ENCODE measurements at places on chromosomes 3 and 15.

GRCh38 chr3:147760085-147760484, 350.9 kb downstream of the ZIC1 start:
- DNase-seq = no peak

- no peak for DNase-seq
These were observed 413.0 kb downstream of the RBMS3 start for GRCh38 chr3:29693863-29694262.

DNA sequence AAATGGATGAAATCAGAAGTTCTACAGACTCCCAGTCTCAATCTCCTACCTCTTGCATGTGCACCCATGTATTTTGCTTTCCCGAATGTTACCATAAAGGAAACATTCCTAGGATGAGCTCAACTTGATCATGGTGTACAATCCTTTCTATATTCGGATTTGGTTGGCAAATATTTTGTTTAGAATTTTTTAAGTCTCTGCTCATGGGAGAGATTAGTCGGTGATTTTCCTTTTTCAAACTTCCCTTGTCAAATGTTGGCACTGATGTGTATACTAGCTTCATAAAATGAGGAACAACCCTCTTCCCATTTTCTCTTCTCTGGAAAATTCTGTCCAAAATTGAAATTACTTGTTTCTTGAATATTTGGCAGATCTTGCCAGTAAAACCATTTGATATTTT, 317.6 kb upstream of the RASGRP1 start:
- DNase-seq = no peak

- no peak for DNase-seq
These were observed 52.3 kb upstream of the BNIP2 start for GRCh38 chr15:59741274-59741906.

- DNase-seq = no peak
These were observed 334.7 kb upstream of the RASGRP1 start for GRCh38 chr15:38899300-38899699.

- DNase-seq = peak; percentile 15
These were observed 237.4 kb upstream of the UMPS start for GRCh38 chr3:124492824-124493223.

DNA sequence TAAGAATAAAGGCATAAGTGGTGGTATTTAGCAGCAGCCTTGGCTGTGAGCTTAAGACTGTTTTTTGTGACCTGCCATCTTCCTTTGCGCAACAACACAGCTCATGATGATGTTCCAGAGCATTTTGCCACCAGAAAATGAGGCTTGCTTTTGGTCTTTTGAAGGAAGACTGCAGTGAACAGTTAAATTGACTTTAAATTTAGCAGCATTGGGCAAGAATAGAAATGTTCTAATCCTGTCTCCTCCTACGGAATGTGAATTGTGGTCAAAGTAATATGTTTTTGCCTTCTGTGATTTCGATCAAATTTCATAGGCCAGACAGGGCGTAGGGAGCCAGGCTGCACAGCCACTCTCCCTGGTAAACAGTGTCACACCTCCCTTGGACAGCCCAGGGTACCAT, 460.7 kb upstream of the RASGRP1 start:
- DNase-seq = no peak

DNA sequence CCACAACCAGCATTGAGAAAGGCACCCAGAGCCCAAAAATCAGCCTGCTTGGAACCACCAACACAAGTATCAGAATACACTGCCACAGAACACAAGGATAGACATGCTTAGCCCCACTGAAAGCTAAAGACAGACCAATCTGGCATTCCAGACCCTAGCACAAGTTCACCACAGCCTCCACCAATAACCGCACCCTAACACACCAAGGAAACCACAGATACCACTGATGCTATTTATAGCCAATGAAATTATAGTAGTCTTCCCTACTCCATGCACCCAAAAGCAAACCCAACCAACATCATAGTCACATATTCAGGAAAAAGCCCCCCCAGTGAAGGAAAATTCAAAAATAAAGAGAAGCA, 83.9 kb upstream of the STT3B start:
- DNase-seq = no peak

- no peak for DNase-seq
These were observed 129.8 kb upstream of the PHLDB2 start for GRCh38 chr3:111729087-111729846.

DNA sequence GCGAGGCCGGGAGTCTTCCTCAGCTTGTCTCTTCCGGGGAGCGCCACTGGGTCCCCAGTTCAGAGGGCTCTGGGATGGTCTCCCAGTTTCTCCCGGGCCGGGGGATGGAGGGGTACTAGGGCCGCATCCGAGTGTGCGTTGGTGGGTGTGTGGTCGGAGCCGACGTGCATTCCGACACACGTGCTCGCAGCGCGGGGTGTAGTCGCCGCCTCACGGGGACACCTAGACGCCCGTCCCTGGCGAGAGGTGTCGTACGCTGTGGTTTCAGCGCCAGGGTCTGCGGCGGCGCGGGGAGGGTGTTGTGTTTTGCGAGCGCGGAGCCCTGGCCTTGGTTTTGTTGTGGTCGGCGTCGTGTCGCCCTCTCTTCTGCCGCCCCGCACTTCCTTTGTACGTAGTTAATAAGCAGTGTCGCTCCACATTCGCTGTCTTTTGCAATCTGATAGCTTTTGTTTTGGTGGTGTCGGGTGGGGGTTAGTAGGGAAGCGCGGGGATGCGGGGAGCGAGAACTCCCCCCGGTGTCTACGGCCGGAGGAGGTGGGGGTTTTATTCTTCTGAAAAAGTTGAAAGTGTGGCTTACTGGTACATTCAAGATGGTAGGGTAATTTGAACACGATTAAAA, 2.2 kb downstream of the IGF1R start:
- peak; percentile 51 for DNase-seq

DNA sequence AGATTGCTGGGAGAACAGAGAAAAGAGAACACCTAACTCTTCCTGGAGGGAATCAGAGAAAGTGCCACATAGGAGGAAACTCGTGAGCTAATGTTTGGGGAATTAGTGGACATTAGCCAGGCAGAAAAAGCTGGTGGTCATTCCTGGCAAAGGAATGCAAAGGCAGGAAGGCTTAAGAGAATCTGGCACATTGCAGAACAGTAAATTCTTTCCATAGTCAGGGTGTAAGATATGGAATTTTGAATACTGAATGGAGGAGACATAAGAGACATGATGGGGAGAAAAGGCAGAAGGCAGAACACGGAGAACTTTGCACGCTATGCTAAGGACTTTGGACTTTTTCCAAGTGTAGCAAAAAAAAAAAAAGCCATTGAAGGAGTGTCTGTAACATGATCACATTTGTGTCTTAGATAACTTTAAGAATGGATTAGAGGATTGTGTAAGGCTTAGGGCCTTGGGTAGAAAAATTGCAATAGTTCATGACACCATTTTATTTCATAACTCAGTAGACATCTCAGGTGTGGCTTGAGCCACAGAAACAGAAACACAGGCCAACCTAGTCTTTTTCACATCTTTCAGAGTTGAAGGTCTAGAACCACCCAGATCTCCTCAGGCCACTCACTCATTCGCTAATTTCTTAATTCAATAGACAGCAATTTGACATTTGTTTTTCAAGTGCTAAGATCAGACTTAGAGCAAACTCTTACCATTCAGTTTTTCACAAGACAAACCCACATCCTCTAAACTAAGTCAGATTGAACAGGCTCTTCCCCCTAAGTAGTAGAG, 31.2 kb upstream of the CCDC80 start:
- no peak for DNase-seq

DNA sequence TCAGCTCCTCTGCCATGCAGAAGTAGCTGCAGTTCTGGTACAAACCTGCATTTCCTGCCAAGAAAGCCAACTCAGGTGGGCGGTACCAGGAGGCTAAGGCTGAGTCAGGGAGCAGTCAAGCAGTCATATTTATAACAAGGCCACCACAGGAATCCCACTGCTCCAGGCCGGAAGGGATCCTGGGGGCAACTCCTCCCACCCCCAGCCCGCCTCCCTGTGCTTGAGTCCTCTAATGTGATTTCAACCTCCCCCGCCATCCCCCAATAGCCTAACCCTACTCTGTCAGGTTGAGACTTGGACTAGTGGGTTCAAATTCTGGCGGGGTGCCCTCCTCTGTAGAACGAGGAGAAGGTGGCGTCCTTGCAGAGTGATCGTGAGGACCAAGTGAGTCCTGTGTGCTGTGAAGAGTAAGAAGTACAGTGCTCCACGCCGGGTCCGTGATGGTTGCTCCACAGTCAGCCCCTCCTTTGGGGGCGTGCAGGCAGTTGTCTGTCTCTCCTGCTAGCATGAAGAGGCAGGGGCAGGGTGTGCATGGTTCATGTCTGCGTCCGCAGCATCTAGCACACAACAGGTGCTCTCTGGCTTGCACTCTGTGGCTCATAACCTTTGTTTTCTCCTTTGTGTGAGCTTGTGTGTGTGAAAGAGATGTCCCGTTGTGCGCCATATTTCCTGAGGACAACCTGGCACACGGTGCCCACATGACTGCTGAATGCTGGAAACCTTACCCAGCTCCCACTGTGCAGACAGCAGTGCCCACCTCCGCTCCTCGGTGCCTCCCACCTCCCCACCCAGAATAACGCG, 78.3 kb downstream of the SMAD6 start:
- DNase-seq = no peak

DNA sequence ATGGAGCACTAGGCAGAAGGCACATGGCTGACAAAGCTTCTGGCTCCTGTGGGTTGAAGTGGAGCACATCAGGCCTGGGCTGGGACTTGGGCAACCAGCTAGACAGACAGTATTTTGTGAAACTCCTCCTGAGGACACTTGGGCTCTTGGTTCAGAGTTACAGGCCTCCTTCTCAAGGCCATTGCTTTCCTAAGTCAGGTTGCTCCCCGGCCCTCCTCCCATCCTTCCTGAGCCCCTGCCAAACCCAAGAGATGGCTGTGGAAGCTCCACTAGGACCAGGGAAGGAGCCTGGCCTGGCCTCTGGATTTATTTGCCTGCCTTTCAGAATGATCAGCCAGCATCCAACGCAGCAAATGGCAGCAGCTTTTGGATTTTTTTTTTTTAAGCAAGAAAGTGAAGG, 56.3 kb downstream of the MAGEF1 start:
- DNase-seq = no peak

DNA sequence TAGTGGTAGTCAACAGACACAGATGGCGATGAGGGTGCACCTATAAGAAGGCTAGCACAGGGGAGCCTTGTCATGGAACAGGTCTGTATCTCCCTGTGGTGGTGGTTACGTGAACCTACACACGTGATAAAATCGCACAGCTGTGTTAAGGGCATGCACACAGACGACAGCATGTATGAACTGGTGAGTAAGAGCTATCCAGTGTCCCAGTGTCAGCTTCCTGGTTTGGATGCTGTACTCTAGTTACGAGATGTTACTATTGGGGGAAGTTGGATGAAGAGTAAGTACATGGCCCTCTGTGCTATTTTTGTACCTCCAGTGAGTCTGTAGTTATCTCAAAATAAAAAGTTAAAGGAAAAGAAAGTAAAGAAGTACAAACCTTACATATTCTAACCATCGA, 38.2 kb downstream of the MTMR10 start:
- no peak for DNase-seq

DNA sequence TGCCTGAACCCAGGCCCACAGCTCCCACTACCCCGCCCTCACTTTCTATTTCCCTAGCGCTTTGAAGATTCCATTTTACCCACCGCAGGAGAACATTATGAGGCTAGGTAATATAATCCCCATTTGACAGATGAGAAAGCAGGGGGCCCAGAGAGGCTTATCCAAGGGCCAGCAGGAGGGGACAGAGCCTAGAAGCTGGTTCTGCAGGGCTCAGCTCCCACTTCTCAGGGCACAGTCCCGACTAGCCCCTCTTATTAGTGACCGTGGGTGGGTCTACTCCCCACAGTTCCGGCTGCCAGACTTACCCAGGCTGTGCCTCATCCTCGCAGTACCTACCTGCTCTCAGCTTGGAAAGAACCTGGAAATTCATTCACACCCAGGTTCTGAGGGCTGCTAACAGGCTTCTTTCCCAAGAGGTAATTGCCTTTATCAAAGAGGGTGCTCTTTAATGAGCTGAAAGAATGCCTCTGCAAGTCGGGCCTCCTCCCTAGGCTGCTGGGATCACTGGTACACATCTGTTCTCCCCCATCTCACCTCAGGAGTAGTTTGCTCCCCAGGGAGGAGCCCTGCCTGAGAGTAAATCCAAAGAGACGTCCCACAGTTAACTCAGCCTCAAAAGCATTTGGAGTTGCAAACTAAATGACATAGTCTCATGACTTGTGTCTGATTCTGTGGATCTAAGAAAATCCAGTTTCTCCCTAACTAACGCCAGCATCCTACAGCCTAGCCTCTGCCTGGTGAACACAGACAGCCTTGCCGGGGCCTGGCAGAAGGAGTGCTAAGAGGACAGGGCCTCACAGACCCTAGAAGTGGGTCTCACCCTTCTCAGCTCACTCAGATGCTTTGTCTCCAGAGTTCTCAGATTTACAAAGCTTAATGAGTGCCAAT, 125.0 kb downstream of the CHSY1 start:
- peak; percentile 37 for DNase-seq

GRCh38 chr15:66911131-66911700, 154.2 kb upstream of the SMAD3 start:
- no peak for DNase-seq

GRCh38 chr3:12186515-12187286, 28.0 kb upstream of the TIMP4 start:
- DNase-seq = no peak

GRCh38 chr3:132090921-132091320, 56.1 kb upstream of the CPNE4 start:
- DNase-seq = no peak

GRCh38 chr3:196975349-196975748, 6.7 kb upstream of the PIGZ start:
- no peak for DNase-seq

DNA sequence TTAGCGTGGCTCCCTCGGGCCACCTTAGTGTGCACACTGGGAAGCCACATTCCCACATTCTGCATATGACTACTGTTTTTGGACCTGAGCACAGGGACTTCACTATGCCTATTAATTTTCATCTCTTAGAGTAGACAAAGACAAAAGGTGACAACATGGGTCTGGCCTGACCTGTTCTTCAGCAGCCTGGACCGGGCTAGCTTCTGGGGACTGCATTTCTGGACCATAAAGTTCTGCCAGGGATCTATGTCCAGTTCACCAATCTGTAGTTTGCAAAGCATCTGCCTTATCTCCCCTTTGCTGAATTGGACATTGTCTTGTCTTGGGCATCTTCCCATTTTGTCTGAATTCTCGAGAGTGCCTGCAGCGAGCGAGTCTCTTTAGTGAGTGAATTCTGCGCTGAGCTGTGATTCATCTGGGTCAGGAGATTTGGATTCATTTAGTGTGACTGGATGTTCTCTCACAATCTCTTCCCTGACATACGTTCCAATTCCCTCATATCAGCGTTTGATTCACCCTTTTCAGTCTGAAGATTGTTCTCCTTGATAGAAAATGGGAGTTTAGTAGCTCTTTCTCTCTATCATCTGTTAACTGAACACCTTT, 112.2 kb upstream of the PLXNA1 start:
- no peak for DNase-seq

DNA sequence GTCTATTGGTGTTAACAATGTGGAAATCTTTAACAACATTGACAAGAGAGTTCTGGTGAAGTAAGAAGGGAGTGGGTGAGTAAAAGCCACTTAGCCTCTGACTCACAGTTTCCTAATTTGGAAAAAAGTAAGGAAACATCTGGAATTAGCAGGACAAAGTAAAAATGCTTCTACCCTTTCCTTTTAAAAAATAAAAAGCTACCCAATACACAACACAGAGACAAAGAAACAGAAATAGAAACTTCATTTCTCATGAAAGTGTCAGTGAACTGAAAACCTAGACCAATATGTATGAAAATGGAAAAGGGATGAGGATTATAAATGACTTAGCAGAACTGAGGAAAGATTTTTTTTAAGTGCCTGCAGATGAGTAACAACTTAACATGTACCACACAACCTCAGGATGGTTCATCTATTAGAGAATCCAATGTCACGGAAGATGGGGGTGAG, 65.4 kb downstream of the SSR3 start:
- no peak for DNase-seq

- no peak for DNase-seq
These were observed 91.1 kb downstream of the UBE3A start for GRCh38 chr15:25347707-25348106.

- DNase-seq = no peak
These were observed 140.0 kb downstream of the CBLB start for GRCh38 chr3:105728771-105729312.
